ENCODE measurements at places on chromosomes 16 and 17.

DNA sequence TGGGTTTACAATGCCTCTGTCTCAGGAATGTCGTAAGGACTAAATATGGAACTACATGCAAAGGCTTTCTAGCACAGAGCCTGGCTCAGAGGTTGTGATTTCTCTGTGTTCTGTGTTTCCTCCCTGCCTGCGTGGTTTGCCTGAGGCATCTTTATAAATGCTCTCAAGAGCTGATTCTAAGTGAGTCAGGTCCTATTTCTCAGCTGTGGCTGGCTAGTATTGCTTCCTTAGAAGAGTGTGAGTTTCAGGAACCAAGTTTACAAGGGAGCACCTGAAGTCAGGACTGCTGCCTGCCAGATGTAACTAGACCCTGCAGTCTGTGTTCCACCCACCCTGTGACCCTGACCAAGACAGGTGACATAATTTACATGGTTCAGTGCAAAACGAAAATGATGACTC is 8.0 kb upstream of the CCL1 start:
- no peak for DNase-seq

GRCh38 chr17:6471531-6472465 is 27.5 kb downstream of the PIMREG start:
- no peak for DNase-seq

- DNase-seq: peak; percentile 71
These were observed 21.8 kb downstream of the XYLT1 start for GRCh38 chr16:17448640-17449638.

DNA sequence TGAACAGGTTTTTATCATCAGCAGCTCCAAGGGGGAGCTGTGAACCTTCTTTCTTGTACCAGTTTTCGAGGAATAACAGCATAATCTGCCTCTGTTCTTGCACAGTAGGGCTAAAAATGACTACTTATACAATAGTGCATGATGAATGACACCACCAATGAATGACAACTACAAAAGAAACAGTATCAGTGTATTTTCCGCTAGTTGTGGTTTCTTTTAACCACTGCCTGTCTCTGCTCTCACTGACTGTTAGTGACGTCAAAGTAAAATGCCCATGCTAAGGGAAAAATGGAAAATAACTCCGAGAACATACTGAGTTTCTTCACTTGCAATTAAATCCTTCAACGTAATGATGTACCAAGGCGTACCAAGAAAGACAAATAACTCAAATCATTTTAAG is 294.9 kb downstream of the MAP2K6 start:
- no peak for DNase-seq

GRCh38 chr16:11264155-11264832 is 4.8 kb downstream of the TNP2 start:
- DNase-seq: no peak

DNA sequence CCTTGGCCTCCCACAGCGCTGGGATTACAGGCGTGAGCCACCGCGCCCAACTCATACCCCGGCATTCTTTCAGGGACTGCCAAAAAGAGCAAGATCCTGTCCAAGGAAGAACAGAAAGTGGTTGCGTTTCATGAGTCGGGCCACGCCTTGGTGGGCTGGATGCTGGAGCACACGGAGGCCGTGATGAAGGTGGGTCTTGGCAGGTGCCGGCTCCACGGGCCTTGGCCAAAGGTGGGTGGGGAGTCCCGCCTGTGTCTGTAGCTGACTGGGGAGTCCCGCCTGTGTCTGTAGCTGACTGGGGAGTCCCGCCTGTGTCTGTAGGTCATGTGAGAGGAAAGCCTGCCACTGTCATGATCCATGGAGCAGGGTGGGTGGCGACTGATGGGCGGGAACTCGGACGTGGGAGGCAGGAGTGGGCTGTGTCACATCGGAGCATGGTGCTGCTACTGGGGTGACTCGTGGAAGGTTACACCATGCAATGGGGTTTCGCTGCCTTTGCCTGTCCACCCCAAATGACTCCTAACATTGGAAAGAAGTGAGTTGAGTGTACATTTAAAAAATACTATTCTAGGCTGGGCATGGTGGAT is 10.0 kb upstream of the RPL13 start:
- no peak for DNase-seq

GRCh38 chr16:89052890-89053724 is 40.5 kb upstream of the ACSF3 start:
- DNase-seq: peak; percentile 29

GRCh38 chr16:65195998-65196397 is 74.1 kb upstream of the CDH11 start:
- no peak for DNase-seq

GRCh38 chr17:64219571-64219970 is 43.5 kb downstream of the TEX2 start:
- no peak for DNase-seq

DNA sequence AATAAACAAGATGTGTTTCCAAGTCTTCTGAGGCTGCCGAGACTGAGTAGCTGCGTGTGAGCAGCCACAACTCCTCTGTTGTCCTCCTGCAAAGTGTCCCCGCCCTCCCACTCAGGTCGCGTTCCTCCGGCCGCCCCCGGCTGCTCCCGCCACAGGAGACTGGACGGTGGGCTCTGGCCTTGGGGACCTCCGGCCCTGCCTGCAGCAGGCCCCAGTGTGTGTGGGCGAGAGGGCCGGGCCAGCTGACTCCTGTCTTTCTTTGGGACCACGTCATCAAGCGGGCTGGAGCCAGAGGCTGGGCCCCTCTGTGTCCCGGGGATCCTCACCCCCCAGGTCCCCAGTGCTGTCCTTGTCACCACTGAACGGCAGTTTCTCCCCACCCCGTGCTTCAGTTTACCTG is 175.3 kb downstream of the NPIPB11 start:
- no peak for DNase-seq

DNA sequence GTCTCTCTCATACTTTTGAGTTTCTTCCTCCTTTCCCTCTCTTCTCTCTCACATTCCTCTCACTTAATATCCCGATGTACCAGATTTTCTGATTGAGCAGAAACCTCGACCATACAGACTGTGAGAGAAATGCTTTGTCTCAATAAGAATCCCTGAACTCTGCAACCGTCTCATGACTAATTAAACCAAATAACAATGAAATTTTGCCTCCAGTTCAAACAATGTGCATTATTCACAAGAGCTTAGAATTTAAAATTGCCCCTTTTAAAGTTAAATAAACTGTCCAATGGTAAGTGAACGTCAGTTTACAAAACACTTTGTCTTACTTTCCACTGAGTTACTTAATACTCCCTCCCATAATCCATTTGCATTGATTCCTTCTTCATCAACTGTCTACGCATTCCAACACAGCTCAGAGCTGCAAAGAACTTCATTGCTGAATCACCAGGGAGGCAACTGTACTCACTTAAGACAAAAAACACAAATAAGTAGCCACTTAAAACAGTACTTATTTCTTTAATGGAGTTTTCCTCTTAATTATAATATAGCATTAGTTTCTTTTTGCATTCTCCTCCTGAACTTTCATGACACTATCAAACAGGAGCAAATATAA is 4.9 kb downstream of the CDH11 start:
- no peak for DNase-seq

GRCh38 chr17:55351226-55351625 is 70.4 kb downstream of the MMD start:
- DNase-seq: no peak

DNA sequence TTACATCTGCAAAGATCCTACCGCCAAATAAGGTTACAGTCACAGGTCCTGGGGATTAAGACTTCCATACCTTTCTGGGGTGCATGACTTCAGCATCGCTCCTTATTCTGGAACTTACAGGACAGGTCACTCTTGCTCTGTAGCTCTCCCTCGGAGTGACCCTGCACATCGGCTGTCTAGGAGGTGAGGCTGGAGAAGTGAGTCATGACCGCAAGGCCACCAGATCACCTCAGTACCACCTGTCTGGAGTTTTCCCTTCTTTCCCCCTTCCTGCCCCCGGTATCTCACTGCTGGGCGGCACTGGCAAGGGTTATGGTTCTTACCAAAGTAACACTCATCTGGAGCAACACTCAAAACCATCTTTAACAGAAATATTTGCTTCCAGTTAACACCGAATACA is 374.8 kb downstream of the SLC39A11 start:
- no peak for DNase-seq

- no peak for DNase-seq
These were observed 360.4 kb upstream of the ZFHX3 start for GRCh38 chr16:73408311-73408710.

GRCh38 chr16:81497690-81498089 is 53.1 kb downstream of the CMIP start:
- DNase-seq: no peak

DNA sequence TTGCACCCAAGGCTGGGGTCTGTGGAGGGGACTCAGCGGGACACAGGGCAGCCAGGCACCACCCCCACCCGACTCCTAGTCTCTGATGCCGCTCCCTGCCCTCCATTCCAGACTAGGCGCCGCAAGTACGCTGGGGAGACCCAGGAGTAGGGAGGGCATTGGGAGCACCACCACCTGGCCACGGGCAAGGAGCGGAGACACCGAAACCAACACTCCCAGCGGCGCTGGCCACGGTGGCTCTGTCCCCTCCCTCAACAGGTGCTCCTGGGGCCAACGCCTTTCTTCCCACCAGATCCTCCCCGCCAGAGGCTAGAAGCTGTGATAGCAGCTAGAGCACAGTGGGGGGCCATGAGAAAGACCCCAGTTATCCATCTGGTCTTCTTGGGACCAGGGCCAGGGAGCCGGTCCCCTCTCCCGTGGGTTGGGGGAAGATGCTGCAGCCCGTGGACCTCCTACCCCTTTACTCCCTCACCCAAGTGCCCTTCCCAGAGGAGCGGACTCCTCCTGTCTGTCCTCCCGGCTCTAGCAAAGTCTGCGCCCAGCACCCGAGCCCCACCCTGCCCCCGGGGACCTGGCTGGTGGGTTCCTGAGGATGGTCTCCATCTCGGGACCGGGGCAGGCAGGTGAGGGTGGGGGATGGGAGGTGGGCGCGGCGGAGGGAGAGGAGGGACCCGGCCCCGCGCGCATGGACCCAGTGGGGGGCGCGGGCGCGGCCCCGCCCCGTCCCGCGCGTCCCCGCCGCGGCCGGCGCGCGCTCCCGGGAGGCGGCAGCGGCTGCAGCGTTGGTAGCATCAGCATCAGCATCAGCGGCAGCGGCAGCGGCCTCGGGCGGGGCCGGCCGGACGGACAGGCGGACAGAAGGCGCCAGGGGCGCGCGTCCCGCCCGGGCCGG is at the start of gene SYNGR3:
SYNGR3 (plus strand) TSS at position 762 of the 892 bp plus-strand sequence. CDS start 133 bp downstream, outside the sequence.
- peak; percentile 9 for DNase-seq

DNA sequence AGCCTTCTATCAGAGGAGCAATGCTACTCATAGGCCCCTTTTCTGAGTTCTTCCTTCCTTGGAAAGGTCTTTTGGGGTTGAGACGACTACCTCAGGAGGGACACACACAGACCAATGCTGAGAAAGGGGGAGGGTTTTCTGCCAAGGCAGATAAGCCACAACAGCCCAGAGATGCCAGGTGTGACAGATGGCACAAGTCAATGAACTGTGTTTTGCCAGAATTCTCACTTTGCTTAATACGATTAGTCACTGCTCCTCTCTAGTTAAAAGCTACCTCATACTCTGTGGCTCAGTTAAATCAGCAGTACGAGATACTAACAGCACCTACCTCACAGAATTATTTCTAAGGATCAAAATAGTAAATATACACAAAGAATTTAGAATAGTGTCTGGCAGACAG is 8.0 kb downstream of the BRD7 start:
- no peak for DNase-seq

GRCh38 chr17:73112246-73112645 is 19.8 kb upstream of the SLC39A11 start:
- no peak for DNase-seq

DNA sequence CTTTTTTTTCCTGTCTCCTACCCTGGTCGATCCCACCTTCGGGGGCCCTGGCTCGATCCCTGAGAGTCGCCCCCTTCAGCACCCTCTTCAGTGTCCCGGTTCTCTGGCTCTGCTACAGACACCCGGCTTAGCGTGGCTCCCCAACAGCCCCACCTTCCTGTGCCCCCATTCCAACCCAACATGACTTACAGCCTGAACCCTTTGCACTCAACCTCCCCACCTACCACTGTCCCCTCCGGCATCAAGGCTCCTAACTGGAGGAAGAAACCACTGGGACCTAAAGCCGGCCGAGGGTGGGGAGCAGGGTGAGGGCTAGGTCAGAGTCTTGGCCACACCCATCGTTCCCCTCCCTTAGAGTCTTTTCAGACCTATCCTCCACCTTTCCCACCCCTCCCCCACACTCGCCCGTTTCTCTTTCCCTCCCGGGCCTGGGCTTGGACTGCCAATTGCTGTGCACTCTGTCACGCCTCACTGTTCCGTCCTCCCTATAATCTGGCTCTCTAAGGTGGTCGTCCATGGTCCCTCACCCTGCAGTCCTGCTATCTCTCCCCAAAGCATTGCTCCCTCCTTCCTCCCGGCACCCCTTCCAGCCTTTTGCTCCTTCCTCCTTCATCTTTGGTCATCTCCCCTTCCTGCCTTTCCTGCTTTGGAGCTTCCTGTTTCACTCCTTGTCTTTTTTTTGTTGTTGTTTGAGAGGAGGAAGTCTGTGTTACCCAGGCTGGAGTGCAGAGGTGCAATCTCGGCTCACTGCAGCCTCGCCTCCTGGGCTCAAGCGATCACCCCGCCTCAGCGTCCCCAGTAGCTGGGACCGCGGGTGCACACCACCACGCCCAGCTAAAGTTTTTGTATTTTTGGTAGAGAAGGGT is 890 bp upstream of the CLDN7 start:
- DNase-seq: no peak

- no peak for DNase-seq
These were observed 388.5 kb upstream of the TNRC6C start for GRCh38 chr17:77569846-77570564.

DNA sequence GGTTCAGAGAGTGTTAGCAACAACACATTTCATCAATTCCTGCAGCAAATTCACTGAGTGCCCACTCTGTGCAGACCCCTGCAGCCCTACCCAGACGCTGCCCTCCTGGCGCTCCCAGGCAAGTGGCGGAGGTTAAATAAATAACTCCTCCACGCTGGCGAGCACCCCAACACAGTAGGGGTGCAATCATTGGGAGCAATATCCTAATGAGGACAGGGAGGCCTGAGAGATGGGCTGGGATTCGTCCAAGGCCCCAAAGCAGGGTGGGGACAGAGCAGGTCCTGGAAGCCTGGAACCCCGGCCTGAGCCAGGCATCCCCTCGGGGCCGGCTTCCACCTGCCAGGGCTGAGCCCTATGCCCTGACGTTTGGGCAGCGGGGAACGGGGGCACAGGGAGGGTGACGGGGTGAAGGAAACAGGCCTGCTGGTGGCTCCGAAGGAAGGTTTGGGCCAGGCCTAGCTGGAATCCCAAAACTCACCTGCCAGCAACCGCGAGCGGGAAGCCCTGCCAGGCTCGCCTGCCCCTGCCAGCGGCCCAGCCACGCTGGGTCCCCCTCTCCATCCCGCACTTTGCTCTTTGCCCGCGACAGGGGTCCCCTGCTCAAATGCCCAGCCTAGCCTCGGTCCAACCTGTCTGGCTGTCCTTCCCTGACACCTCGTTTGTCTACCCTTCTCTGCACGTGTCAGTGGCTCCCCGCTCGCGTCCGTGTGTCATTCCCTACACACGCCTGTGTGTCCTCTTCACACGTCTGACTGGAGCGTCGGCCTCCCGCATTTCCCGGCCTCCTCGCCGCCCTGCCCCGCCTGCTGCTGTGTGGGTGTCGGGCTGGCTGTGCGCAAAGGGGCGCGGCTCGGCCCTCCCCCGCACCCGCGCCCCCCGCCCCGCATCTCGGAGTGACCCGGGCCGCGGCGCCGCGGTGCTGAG is 721 bp upstream of the BEAN1 start:
- DNase-seq: no peak

Measured in CD4-positive, alpha-beta T cell treated with Interleukin-17A for 1 hour (primary cell).